ENCODE measurements at places on chromosomes 5 and 9.
A peak's percentile ranks its signal among the peaks of the same experiment; 100 is the strongest.

DNA sequence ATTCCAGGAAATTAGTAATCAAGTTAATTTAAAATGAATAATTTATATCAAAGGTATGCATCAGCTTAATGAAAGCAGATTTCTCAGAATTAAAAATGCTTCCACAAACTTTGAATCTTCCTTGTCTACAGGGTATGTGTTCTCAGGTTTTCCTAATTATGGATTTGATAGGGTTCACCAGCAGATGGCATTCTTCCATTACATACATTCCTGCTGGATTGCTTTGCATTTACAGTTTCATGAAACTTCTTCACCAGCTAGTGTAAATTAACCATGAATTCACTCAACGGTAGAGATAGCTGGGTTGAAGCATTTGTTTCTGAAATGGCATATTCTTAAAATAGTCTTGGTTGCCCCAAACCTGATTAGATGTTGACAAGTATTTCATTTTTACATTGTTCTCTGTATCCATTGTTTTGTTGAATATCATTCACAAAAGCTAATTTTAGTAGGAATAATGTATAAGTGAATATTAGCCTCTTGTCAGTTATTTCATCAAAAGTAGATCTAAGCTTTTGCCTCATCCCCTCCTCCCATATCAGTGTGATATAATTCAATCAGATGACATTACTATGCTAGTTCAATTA is 68.7 kb upstream of the WDR41 start:
- DNase-seq, result peak; percentile 38

GRCh38 chr9:95075700-95076099 is 241.8 kb downstream of the FANCC start:
- no peak for DNase-seq

DNA sequence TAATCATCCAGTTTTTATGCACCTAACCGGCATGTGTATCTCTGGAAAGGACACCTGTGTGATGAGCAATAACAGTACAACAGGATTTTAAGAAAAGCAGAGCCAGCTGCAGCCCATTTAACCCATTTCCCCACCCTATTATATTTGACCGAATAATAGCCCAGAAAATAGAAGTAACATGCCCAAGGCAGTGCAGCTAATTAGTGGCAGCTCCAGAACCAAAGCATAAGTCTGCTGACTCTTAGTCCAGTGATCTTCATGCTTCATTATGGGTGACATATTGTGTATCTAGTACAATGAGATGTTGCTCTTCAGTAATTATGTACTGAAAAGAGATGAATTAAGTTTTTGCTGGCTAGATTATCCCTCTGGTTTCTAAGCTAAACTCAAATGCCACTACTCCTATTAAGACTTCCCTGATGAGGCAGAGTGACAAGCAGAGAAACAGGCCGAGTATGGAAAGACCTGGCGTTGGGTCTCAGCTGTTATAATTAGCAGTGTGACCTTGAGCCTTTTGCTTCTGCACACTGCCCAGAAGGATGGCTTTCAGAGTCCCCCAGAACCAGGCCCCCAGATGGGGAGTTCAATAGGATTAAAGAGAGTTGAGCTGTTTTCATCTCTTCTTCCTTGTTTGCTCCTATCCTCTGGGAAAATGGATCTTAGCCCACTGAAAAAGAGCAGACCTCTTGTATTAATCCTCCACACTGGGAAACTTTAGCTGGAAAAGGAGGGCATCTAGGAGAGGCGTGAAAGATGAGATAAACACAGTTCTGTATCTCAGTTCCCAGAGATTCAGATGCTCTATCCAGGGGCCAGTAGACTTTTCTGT is 10.8 kb upstream of the C1QTNF3 start:
- no peak for DNase-seq

- DNase-seq, result no peak
Observed at GRCh38 chr5:96812851-96813250, 5.1 kb upstream of the ERAP1 start.

- no peak for DNase-seq
Observed at GRCh38 chr5:32283539-32284377, 29.0 kb downstream of the MTMR12 start.

- DNase-seq, result no peak
Observed at GRCh38 chr5:100553209-100553608, 18.0 kb downstream of the FAM174A start.
